ENCODE measurements at places on chromosomes 12 and 14.

GRCh38 chr14:23869078-23869719 lies 84.4 kb upstream of the DHRS4 start:
- no peak for DNase-seq

DNA sequence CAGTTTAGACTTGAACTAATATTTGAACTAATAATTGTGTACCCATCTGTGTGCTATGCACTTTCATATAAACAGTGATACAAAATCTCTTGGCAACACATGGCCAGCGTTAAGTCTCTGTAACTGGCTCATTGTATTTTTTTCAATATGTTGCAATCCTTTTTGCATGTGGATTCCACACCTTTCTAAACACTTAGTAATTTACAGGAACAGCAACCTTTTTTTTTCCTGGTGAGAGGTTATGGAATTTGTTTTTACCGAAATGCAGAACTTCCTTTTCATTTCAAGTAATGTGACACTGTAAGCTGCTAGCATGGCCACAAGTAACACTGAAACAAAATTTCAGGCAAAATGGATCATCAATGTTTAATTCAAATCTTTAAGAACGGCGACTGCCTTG lies 45.4 kb upstream of the EPS8 start:
- DNase-seq, result no peak

DNA sequence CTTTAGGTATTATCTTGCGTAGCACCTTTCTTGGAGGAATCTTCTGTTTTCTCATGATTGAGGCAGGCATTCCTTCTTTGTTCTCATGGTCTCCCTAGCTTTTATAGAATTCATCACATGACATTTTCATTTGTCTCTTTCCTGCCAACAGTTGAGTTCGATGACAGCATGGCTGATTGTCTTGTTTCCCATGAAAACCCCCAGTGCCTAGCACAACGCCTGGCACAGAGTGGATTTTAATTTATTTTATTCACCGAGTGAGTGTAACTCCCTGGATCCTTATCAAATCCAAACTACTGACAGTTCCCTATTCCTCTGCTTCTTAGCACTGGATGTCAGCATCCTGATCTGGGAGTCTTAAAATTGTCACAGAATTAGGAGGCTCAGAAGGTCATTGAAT lies 182.6 kb downstream of the SUDS3 start:
- DNase-seq, result no peak

DNA sequence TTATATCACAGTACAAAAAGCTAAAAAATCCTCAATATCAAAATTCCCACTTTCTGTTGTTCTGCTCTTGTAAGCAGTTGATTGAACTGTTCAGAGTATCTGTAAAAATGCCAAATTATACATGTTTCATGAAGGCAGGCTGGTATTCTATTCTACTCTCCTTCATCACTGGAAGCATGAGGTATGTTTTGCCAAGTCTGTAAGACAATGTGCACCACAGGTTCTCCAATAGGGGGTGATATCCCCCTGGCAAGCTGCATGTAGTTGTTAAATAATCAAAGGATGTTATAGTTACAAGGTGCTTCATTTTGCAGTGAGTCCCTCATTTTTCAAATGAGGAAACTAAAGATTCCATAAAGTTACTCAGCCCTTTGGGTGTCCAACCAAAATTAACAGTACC lies 15.1 kb upstream of the NEK9 start:
- DNase-seq, result no peak

GRCh38 chr12:43169115-43169681 lies 382.8 kb downstream of the ADAMTS20 start:
- no peak for DNase-seq

- no peak for DNase-seq
Observed at GRCh38 chr14:85301506-85301905, 228.4 kb upstream of the FLRT2 start.

DNA sequence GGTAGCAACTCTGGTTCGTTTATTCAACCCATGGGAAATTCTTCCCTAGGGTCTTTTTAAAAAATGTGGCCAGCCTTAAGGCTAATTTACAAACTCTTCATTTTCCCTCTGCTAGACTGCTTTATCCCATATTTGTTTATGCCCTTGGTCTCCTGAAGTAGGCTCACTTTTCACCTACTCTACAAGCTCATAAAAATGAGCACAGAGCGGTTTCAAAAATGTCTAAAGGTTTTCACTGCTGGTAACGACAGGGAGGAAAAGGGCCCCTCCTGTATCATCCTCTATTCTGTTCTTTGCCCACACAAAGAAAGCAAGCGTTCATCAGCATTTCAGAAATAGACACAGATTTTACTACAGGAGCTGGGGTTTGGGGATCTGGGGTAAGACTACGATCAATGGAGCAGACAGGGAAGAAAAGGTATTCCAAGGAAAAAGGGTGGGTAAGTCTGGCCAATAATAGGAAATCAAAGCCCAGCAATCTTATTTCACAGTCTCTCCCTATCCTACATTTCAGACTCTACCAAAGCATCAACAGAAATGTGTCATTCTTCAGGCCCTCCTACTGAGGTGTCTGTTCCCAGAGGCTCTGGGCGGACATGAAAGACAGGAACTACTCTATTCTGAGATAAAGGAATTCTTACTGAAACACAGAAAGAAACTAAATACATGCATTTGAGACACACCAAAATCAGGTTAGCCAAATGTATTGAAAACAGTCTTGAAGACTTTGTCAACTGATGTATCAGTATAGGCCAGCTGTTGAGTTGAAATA lies 86.4 kb downstream of the SPPL3 start:
- no peak for DNase-seq

DNA sequence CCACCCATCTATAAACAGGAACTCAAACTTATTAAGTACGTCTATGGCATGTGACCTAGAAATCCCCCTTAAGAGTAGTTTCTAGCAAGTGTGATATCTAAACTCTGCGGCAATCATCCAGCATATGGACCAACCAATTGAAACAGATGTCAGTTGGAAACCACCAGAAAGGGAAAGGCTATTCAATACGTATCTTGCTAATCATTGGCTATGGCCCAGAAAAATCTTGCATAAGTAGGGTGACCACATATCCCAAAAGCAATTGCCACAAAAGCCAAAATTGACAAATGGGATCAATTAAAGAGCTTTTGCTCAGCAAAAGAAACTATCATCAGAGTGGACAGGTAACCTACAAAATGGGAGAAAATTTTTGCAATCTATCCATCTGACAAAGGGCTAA lies 24.2 kb downstream of the SYNJ2BP start:
- no peak for DNase-seq

DNA sequence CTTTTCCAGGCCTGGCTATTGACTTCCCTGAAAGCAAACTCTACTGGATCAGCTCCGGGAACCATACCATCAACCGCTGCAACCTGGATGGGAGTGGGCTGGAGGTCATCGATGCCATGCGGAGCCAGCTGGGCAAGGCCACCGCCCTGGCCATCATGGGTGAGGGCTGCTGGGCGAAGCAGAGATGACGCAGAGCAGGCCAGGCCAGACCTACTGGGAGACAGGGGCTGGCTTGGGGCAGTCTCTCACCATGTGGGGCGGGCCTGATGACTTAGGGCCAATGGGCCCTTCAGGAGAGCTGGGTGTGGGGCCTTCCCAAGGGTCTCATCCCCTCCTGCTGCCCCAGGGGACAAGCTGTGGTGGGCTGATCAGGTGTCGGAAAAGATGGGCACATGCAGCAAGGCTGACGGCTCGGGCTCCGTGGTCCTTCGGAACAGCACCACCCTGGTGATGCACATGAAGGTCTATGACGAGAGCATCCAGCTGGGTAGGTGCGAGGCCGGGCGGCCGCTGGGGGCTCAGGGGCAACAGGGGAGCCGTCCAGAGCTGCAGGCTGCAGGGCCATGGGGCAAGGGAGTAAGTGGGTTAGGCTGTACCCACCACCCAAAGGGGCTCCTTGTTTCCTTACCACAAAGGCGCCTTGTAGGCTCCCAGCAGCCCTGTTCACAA lies 33.0 kb upstream of the LRP1-AS start:
- no peak for DNase-seq

DNA sequence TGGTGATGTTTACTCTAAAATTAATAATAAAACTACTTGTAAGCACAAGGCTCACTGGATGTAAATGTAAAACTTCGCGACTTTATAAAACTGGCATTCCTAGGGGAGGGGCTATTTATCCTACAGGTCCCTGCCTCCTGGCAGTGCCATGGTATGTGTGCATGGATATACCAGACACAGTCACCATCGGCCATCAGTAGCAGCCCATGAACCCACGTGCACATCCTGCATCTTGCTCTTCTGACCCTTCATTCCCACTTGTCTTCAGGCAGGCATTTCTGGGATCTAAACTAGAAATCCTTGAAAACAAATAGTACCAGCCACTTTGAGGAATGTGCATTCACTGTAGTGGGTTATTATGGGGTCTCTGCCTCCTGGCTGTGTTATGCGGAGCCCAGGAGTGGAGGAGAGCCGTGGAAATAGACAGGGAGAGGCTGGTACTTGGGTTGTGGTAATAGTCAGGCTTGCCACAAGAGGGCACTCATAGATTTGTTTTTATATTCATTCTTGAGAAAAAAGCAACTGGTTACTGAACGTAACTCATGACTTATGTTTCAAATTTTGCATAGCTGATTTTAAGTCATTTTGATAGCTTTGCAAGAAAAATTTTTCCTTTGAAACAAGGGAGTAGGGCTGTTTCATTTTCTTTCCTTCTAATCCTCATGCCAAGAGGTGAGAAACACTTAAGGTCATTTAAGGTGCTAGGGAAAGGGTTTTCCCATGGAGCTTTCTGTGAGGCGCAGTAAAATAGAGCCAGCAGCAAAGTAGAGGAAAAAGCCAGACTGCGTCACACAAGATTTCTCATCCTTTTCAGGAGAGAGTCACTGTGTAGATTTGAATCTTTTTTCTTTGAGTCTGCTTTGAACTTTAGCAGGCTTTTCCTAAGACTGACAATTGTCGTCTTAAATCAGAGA lies 17.4 kb upstream of the GALNT16 start:
- DNase-seq, result peak; percentile 50

DNA sequence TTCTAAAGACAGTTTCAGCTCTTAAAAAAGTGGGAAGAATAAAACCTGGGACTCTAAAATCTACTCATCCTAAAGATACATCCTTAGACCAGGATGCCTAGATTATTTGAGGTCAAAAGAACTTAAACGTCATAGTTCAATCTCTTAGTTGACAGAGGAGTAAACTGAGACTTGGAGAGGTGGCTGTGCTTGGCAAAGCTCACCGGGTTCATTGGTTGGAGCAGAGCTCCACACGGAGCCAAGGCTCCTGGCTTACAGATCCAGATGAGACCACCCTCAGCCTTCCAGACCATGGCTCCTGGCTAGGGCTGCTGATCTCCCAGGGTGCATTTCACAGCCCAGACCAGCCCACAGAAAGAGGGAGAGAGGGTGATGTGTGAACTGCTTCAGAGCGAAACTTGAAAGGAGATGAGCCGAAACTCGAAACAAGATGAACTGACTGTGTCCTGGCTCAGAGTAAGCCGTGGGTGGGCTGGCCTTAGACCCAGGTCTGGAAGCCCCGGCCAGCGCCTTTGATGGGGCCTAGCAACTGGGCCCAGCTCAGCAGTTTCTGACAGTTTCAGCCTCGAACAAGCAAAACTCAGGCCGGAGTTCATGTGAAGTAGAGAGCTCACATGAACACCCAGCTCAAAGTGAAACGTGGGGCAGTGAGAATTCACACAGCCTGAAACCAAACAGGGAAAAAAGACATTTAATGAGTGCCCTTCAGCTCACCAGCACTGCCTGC lies 1044.8 kb downstream of the BCL11B start:
- DNase-seq, result no peak

- DNase-seq, result no peak
Observed at GRCh38 chr14:85531141-85531586, 1.2 kb downstream of the FLRT2 start.

- DNase-seq, result peak; percentile 1
Observed at GRCh38 chr12:75208856-75209811, 505 bp downstream of the KCNC2 start.

DNA sequence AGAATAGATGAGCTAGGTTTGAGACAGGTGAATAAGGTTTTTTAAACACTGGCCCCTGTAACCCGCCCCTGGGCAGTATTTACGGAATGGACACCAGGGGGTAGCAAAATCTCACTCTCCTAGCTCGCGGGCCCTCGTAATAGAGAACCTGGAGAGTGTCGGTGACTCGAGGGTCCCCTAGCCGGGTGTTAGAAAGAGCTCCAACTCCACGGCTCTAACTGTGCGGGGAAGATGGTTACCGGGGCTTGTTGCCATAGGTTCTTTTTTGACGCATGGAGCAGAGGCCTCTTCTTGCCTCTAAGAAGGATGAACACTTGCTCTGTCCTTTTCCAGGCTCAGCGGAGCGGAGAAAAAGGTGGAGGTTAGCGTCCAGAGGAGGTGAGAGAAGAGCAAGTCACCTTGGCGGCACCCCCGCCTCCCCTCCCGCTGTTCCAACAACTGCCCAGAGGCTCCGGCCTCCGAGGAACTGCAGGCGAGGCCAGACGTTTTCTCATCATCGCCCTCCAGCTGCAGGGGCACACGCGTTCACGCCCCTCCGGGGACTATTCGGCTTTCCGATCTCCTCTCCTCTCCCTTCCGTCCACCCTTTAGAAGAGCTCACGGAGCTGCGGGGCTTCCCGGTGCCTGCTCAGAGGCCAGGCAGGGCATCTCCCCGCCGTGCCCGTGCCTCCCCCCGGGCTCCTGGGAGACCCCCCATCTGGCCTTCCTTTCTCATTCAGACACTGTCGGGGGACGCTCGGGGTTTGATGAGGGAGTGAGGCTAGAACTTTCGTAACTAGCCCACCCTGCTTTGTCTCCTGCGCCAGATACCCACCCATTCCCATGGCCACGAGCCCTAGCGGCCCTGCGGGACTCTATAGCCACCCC lies 1.4 kb upstream of the ARHGEF40 start:
- DNase-seq, result peak; percentile 18

DNA sequence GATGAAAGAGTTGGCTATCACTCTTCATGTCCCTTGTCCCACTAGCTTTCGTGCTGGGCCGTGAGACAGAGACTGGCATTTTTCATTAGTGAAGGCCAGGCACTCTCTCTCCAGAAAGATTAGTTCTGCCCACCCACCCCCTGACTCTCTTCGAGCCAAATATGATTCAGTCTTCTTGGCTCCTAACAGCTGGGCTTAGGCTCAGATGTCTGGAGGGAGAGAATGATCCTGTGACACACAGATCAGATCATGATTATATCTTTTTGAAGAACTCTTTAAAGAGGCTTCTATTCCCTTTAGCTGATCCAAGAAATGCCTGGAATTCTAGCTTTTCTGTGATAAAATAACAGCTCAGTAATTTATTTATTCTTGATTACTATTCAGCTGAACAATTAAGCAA lies 5.2 kb upstream of the GNG2 start:
- DNase-seq, result no peak

GRCh38 chr12:12786351-12786705 lies 869 bp downstream of the APOLD1 start:
- no peak for DNase-seq

GRCh38 chr14:75328558-75329155 lies 50.0 kb downstream of the FOS start:
- DNase-seq, result no peak

DNA sequence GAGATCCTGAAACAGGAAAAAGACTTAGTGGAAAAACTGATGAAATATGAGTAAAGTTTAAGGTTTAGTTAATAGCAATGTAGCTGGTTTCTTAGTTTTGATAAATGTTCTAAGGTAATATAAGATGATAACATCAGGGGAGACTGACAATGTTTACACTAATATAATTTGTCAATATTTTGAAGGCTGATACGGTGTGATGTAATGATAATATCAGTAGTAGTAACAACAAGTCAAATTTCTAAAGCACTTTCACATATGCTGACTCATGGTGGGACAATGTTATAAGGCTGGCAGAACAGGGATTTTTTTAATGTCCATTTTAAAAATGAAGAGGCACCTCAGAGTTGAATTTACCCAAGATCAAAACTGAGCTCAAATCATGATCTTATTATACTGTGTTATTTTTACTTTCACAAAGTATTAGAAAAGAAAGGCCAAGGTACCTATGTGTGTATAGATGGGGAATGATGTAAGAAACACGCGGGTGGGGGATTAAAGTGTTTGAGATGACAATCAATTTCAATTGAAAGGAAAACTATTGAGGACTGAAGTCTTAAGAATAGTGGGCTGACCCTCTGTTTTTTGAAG lies 2.4 kb upstream of the FLRT2 start:
- no peak for DNase-seq

Measured in smooth muscle cell of the brain vasculature (primary cell).